ENCODE measurements at places on chromosomes 5 and 9. TPM values are rescaled to one million over a fixed set of nuclear protein-coding genes. Genes with fewer than 3 reads are reported as not detected.
A peak's percentile ranks its signal among the peaks of the same experiment; 100 is the strongest.

HAVCR2 gene
- 2.0 TPM for total RNA-seq

GOLGA1 gene
- 9.3 TPM for total RNA-seq

CAMK2A gene
- 1.1 TPM for total RNA-seq

FCN2 gene
- not detected for total RNA-seq

- DNase-seq: no peak
Observed at GRCh38 chr9:68751556-68751955, 46.5 kb downstream of the PIP5K1B start.

DNA sequence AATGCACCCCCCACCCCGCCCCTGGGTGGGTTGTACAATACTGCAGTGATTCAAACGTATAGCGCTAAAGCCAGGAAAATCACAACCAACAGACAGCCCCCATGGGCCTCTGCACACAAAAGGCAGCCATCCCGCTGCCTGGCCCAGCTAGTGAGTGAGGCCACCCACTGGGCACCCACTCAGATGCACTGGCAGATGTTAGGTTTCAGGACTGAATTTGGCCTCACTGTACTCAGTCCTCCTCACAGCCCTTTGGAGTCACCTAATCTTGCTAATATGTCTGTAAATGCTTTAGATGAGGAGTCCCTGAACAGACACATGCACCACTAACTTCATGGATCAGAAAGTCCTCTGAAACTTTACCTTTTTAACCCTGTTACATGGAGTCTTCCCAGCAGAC lies 87.7 kb downstream of the FSTL4 start:
- no peak for DNase-seq

GRCh38 chr5:105954341-105954740 lies 1716.4 kb downstream of the EFNA5 start:
- no peak for DNase-seq

GRCh38 chr5:71740015-71740753 lies 21.1 kb downstream of the CARTPT start:
- DNase-seq: no peak

DNA sequence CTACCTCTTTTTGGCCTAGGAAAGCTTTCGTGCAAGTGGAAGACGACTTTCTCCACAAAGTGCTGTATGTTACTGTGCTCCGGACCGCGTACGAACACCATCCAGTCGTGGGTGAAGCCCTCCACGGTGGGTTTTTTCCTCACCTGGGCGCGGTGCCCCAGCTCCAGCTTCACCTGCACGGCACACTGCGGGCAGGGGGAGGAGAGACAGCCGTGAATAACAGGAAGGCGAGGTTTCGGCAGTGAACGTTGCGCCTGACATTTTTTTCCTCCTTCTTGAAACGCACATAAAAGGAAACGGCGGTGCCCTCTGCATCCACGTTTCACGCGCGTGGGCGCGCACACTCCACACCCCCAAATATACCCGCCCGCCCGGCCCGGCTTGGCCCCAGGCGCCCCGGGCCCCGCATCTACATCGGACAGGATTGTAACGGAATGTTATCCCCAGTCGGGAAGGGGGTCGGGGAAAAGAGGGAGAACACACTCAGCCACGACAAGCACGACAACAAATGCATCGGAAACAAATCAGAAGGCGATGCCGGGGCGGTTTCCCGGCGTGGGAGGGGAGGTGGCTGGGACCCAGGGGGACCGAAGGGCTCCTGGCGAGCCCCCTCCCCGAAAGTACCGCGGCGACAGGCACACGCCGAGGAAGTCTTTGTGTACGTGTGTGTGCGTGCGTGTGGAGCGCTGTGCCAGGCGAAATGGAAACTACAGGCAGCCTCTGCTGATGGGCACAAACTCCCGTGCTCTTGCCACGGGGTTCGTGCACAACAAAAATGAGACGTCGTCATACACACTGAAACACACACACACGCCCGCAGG lies 1.4 kb downstream of the MLLT3 start:
- peak; percentile 46 for DNase-seq

GRCh38 chr5:172942556-172942955 lies 16.7 kb upstream of the RPL26L1 start:
- no peak for DNase-seq
